Heart left ventricle (tissue), 16 donors: ENCODE measurements at places on chromosomes 7 and 10.
A peak's percentile ranks its signal among the peaks of the same experiment; 100 is the strongest.

DNA sequence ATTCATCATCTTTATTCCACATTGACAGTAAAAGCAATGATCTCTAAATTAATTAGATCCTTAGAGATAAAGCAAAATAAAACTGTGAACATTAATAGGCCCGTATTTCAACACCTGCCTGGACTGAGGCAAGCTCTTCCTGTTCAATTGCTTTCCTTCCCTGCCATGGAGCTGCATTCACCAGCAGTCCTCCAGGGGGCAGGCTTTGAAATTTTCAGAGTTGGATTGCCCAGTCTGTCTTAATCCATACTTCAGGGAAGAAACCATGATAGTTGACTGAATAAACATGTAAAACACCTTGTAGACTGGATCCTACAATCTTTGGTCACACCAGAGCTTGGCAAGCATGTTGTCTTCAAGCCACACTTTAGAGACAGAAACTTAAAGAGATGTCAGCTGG lies 936.6 kb downstream of the NRG3 start:
- no peak for DNase-seq

DNA sequence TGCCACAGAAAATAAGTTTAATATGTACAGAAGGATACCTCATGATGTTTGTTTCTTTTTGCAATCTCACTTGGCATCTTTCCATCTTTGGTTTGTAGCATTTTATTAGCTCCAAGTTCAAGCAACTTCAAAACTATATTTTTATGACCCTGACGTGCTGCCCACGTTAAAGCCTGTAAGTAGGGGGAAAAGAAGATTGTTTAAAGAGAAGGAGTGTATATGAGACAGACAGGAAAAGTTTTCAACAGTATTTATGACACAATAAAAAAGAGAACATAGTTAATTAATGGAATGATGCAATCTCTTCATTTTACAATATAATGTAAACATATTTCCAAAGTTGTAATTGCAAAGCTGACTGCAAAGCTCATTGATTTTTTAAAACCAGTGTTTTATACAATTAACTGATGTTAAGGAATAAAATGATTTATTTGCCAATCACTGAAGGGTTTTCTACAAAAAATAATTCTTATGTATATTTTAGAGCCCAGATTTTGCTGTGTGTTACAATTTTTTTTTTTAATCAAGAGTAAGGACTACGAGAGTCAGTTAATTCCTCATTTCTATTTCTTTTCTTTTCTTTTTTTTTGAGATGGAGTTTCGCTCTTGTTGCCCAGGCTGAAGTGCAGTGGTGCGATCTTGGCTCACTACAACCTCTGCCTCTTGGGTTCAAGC lies 42.5 kb downstream of the ASZ1 start:
- no peak for DNase-seq

DNA sequence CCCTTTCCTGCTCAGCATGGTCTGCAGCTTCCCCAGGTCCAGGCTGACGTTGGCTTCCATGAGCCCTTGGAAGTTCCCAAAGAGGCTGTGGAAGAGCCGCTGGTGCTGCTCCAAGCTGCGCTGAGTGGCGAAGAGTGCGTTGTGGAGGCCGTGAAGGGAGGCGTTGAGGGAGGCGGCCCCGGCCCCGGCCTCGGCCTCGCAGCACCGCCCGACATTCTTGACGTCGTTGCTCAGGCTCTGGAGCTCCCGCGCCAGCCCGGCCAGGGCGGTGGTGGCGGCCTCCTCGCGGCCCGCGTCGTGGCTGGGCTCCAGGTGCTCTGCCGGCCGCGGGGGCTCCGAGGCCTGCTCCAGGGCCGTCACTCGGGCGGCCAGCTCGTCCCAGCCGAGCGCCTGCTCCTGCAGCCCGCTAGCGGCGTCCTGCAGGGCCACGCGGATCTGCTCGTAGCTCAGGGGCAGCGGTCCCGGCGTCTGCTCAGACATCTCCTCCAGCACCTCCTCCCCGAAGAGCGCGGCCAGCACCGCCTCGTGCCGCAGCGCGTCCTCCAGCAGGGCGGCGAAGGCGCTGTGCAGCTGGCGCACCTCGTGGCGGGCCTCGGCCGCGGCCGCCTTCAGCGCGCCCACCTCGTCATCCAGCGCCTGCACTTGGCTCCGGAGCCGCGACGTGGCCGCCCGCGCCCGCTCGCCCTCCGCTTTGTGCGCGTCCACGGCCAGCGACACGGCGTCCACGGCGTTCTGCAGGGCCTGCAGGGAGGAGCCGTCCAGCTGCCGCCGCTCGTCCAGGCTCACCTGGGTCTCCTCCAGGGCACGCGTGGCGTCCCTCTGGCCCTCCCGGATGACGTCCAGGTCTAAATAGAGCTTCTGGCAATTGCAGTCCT lies 14.7 kb downstream of the MMRN2 start:
- DNase-seq: no peak

GRCh38 chr10:97631098-97631497 lies 2.2 kb downstream of the MORN4 start:
- no peak for DNase-seq

- peak; percentile 59 for DNase-seq
These were observed 4.9 kb downstream of the TRIM8 start for GRCh38 chr10:102648889-102649796.

GRCh38 chr7:50727711-50728110 lies 55.0 kb downstream of the GRB10 start:
- DNase-seq: no peak

GRCh38 chr7:130087364-130087763 lies 17.0 kb downstream of the KLHDC10 start:
- DNase-seq: no peak
